ENCODE measurements at places on chromosomes 6 and 20. TPM values are rescaled to one million over a fixed set of nuclear protein-coding genes. Genes with fewer than 3 reads are reported as not detected.

Gene TCF21
- not detected for total RNA-seq

Gene LAMP5
- 0.08 TPM for total RNA-seq

Gene RIMS4
- total RNA-seq, result 1.6 TPM

Gene GSTA1
- not detected for total RNA-seq

Gene JARID2
- 9.7 TPM for total RNA-seq

Gene HSPA1A
- total RNA-seq, result 388 TPM

Gene ZNF391
- 0.25 TPM for total RNA-seq

Gene PRDM13
- 1.1 TPM for total RNA-seq

Gene ABHD16B
- total RNA-seq, result not detected

Gene MTFR2
- total RNA-seq, result 12.1 TPM

Gene PRRT1
- 0.71 TPM for total RNA-seq

Gene BMP6
- total RNA-seq, result 19.8 TPM

Measured in A549 treated with CpdA at 1 μM for 4 hours (cell line).